ENCODE measurements at places on chromosomes 3 and 15.

- DNase-seq, result no peak
Measured at GRCh38 chr15:62964251-62964650, 78.3 kb upstream of the TPM1 start.

- DNase-seq, result no peak
Measured at GRCh38 chr3:43177085-43177484, 71.2 kb upstream of the POMGNT2 start.

DNA sequence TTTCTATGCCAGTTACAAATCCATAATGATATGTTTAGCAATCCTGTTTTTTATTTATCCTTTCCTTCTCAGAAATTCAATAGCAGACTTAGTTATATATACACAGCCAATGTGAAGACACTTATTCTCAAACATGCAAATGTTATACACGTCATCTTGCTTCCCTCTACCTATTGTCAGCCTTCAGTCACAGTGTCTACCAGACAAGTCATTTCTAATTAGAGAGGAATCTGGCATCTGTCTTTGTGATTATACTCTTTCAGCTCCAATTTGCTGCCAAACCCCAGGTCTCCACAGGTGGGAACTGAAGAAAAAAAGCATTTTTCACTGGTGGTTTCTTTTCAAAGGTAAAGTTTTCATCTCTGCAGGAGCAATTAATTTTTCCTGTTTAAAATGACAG lies 793.1 kb downstream of the AGBL1 start:
- DNase-seq, result no peak

DNA sequence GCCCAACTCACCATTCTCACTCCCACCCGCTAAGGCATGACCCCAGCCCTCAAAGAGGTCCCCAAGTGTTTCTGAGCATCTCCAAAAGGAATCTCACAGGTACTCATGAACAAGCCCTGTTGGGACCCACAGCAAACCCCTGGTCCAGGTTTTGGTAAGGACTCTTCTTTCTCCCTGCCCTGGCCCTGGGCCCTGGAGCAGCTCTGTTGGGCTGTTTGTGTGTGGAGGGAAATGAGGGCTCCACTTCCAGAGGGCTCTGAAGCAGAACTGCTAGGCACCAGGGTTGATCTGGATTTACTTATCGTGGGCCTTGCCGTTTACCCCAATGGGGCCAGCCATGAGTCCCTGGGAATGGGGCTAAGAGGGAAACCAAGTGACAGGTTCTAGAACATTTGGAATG lies 92.9 kb downstream of the TLE3 start:
- DNase-seq, result no peak

- no peak for DNase-seq
Measured at GRCh38 chr3:79761441-79761840, 6.4 kb downstream of the ROBO1 start.

- no peak for DNase-seq
Measured at GRCh38 chr15:67161412-67161811, 93.0 kb downstream of the AAGAB start.

GRCh38 chr15:99651023-99651807 lies 82.0 kb downstream of the LYSMD4 start:
- no peak for DNase-seq

DNA sequence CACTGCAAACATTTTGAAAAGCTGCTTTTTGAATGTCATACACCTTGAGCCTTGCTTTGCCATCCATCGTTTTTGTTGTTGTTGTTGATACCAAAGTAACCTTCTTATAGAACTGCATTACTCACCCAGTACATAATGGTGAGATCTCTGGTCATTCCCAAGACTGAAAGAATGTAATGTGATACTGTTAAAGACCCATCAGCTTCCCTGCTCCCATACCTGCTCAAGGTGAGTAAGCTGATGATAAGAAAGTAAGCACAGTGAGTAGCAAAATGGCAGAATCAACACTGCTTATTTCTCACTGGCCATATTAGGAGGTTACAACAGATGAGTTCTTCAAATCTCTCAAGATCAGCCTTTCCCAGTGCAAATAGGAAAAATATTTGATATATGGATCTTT lies 89.8 kb downstream of the CADPS start:
- DNase-seq, result no peak

DNA sequence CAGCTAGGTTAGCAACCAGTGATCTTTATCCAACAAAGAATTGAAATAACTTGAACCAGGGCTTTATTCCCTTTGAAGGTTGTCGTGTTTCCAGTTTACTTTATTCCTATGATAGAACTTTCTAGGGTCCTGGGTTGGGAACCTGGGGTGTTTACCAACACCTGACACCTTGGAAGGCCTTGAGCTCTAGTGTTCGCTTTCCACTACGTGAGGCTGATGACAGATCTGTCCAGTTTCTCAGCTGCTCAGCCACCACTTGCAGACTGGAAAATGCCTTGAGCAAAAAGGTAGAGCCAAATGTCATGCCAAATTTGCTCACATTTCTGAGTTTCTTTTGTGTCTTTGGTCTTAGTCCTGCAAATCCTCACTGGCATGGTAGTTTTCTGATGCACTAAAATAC lies 227.2 kb downstream of the ADAMTSL3 start:
- DNase-seq, result no peak

DNA sequence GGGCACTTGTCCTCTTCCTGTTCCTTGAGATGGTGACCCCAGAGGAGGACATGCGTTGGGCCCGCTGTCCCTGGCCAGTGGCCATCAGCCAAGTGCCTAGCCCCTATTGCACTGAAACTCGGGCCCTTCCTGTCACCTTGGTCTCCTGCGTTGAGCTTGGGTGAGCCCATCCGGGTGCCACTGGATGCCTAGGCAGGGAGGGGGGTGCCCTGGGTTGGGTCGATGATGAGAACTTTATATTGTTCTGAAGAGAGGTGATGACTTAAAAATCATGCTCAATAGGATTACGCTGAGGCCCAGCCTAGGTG lies 221.8 kb downstream of the SNRPN start:
- DNase-seq, result no peak

GRCh38 chr3:144586382-144586781 lies 614.8 kb downstream of the DIPK2A start:
- no peak for DNase-seq

GRCh38 chr3:75906555-75907112 lies 121.3 kb upstream of the ZNF717 start:
- DNase-seq, result peak; percentile 28

GRCh38 chr15:79065706-79066376 lies 24.7 kb downstream of the RASGRF1 start:
- no peak for DNase-seq

- no peak for DNase-seq
Measured at GRCh38 chr3:74591946-74592345, 22.5 kb downstream of the CNTN3 start.

- DNase-seq, result no peak
Measured at GRCh38 chr15:36658312-36658711, 78.9 kb downstream of the CDIN1 start.

GRCh38 chr15:77030048-77030927 lies 35.4 kb downstream of the PSTPIP1 start:
- DNase-seq, result no peak

- DNase-seq, result no peak
Measured at GRCh38 chr3:73509066-73509465, 115.7 kb downstream of the PDZRN3 start.
